ENCODE measurements at places on chromosomes 4 and X.

- no peak for DNase-seq
Measured at GRCh38 chrX:119423631-119424030, 24.5 kb downstream of the SLC25A43 start.

GRCh38 chrX:140933016-140933415 is 69.4 kb upstream of the SPANXB1 start:
- no peak for DNase-seq

DNA sequence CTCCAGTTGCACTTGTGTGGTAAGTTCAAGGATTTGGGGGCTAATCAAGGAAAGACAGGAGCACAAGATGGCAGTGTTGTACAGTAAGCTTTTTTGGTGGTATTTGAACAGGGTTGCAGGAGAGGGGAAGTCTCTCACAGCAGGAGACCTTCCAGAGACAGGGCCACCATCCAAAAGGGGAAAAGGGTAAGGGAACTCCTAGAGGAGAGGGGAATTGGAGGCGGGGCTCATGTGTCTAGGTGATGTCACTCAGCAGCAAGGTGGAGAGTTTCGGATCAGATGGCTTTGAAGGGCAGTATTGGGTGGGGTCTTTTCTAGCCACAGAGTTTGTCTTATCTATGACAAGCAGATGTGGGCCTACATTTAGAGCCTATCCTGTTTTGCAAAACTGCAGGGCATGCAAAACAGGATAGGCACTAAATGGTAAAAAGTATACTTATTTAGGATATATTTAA is 13.4 kb upstream of the RNF175 start:
- no peak for DNase-seq

DNA sequence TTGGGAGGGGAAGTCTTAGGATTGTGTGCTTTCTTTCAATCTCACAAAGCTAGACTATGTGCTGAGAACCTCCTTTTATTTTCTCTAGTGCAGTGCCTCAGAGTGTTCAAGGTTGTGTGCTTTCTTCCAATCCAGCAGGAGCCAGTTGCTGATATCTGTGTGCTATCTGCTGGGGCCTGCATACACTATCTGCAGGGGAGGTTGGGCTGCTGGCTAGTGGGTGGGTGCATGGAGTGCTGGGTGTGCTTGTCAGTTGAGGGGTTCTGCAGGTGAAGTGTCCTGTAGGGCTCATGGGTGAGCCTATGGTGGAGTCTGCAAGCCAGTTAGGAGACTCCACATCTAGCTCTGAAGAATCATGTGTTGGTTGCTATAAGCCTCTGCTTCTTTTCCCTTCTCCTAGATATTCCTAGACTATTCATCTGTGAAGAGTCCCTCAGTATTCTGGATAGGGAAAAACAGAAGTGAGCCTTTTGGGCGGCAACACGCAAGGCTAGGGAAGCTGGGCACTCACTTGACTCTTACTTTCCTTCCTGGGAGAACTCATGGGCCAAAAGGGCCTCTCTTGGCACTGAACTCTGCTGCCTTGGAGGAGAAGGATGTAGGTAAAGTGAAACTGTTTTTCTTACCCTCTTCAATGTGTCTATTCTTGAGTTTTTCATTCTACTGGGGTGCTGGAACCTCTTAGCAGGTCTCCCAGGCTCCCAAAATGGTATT is 8.0 kb upstream of the CISD2 start:
- no peak for DNase-seq

- no peak for DNase-seq
Measured at GRCh38 chrX:132216806-132217202, 2.4 kb downstream of the RAP2C start.

DNA sequence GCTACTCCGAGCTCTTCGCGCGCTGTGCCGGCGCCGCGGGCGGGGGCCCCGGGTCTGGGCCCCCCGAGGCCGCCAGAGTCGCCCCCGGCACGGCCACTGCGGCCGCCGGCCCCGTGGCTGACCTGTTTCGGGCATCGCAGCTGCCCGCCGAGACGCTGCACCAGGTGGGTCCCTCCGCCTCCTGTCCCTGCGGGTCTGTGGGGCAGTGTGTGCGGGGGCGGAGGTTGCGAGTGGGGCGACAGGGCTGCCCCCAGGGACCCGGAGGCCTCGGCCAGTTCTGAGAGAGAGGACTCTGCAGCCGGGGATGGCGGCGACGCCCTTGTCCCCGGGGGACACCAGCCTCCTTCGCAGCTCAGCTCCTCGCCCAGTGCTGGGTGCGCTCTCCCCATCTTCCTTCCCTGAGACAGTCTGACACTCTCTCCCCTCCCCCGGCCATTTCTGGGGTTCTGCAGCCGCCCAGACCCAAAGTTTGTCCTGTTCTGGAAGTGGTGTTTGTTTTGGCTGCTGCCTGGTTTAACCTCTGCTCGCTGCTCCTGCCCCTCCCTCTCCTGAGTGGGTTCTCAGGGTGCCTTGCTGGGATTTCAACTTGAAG is 609 bp downstream of the REPS2 start:
- no peak for DNase-seq

Measured in SW 1271 (cell line).